ENCODE measurements at places on chromosomes 5 and 9.

DNA sequence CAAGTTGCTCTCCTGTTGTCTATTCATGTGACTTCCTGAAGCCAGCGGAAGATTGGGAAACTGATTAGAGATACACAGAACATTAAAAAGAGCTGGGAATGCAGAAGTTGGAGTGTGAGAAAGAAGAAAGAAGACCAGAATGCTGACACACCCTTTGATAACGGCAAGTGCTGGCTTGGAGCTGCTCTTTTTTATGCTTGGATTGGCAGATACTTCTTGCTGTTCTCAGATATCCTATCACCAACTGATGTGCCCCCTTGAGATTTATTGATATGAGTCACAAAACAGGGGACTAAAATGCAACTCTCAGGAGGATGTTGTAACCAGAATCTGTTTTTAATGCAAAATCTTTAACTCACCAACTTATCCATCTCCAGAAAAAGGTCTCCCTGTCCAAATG lies 56.0 kb upstream of the ASTN2 start:
- DNase-seq = no peak

DNA sequence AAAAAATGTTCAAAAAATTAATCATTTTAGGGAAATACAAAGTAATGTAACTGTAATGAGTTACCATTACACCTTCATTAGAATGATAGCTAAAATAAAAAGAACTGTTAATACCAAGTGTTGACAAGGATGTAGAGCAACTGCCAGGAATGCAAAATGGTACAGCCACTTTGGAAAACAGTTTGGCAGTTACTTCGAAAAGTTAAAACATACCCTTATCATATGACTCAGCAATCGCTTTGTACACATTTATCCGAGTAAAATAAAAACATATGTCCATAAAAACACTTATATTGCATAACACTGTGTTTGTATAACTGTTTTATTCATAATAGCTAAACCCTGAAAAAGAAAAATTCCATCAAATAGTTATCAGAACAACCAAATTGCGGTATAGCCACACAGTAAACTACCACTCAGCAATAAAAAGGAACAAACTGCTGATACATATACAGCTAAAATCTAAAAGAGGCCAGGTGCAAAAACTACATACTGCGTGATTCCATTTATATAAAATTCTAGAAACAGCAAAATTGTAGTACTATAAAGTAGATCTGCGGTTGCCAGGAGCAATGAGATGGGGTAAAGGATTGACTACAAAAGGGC lies 61.7 kb downstream of the RFX3 start:
- no peak for DNase-seq

DNA sequence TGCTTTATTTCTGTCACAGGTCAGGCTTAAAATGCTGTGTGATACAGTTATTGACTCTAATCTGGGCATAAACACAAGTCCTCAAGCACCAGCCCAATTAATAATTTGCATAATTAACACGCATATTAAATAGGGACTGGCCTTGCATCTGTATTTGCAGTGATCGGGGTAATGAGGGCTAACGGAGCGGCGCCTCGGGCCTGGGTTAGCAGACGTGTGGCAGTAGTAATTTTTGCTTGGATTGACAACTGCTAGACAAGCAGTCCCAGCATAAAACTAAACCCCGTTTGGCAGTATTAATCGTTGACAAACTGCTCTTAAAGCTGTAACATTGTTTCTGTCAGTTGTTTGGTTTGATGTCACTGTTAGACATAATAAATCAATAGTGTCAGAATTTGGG lies 109.2 kb downstream of the PBX3 start:
- no peak for DNase-seq

- no peak for DNase-seq
Measured at GRCh38 chr5:115389034-115389798, 92.8 kb upstream of the CCDC112 start.

Measured in pancreas (tissue), 10 donors.